ENCODE measurements at places on chromosomes 11 and 22.

DNA sequence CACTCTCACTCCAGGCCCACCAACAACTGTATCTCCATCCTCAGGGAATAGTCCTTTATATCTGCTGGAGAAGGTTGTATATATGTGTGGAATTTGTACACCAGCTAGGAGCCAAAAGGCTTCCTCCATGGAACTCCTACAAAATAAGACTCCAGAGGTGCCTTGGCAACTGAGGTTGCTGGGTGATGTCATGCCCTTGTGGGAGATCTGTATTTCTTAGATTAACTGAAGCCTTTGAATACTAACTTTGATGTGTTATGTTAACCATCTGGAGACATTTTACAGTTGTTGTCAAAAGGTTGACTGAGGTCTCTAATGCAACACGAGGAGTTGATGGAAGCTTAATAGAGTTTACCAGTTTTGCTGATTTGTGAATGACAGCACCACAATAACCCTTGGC lies 139.5 kb upstream of the TTC12 start:
- no peak for DNase-seq

DNA sequence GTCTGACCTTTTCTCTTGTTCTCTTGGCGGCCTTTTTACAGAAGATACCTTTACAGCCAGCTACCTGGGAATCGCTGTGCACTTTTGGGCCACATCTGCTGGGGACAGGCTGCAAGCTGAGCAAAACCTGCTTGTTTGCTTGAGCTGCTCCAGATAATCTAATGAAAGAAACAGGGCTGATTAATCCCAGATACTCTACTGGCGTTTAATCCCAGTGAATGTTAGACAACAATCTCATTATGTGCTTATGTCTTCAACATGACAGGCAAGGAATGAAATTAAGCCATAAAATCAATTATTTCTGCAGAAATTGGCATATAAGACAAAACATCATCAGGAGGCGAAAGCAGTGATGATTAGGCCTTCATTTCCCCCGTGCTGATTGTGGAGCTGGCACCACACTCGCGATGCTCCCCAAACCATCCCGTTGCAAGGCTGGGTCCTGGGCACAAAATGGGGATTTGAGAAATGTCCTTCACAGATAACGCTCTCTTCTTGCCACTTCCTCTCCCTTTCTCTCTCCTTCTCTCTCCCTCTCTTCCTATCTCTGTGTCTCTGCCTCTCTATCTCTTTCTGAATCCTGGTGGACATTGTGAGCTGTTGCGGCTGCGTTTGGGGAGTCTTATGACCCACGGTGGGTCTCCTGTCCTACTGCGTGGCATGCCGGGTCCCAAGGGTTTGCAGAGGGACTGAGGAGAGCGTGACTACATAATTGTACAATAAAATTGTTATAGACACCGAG lies 1053.8 kb downstream of the TBC1D22A start:
- no peak for DNase-seq

- DNase-seq: no peak
Observed at GRCh38 chr22:23220485-23221350, 40.4 kb downstream of the BCR start.

DNA sequence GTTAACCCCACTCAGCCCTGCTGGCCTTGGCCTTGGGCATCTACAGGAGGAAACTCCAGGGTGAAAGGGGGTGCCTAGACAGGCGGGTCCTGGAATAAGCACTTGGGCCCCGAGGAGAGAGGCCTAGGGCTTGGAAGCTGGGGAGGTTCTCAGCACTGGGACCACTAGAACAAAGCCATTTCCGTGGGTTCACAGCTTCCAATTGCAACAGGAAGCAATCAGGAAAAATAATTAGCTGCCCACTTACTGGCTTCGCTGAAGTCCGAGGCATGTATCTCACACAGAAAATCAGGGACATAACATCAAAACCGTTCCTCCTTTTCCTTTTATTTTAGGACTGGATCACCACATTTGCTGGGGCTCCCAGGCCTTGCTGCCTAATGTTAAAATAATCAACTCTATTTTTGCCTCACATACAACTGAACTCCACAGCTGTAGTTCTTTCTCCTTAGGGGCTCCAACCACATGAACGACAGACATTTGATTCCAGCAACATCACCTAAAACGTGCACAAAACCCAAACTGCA lies 161.1 kb upstream of the GRK3 start:
- DNase-seq: no peak

DNA sequence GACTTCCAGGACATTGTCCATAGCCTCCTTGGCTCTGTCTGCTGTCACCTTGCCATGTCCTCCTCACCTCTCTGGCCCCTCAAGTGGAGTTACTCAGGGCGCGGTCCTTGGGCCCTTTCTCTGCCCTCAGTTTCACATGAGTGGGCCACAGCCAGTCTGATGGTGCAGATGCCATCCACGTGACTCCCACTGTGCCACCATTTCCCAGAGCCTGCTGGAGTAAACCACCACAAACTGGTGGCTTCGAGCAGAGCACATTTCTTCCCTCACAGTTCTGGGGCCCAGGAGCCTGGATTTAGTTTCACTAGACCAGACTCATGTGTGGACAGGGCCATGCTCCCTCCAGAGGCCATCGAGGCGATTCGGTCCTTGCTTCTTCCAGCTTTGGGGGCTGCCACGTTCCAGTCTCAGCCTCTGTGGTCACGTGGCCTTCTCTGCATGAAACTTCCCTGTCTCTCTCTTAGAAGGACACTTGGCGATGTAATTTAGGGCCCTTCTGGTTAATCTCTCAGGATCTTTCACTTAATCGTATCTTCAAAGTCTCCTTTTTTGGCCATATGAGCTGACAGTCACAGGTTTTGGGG lies 14.6 kb downstream of the SMARCB1 start:
- peak; percentile 30 for DNase-seq

DNA sequence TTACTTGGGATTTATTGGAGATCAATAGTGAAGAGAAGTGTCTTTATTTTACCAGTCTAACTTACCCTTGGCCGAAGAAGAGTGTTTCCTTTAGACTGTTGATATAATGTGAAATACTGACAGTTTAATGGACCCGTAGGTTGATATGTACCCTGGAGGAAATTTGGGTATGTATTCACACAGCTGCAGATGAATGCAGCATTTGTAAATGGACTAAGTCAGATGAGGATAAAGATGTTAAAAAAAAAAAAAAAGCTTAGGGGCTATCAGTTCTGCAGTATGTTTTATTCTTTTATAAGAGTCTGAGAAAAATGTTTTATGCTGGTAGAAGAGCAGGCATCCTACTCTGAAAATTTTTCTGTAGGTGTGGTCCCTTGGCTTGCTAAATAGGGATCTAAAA lies 2.7 kb downstream of the REXO2 start:
- DNase-seq: no peak

- DNase-seq: no peak
Observed at GRCh38 chr11:44017443-44018126, 30.2 kb upstream of the ACCSL start.

- DNase-seq: no peak
Observed at GRCh38 chr11:103624708-103625623, 411.5 kb upstream of the DDI1 start.

- DNase-seq: no peak
Observed at GRCh38 chr11:7444091-7444981, 41.0 kb upstream of the OLFML1 start.

GRCh38 chr22:40462195-40462984 lies 92.0 kb downstream of the SGSM3 start:
- DNase-seq: no peak

DNA sequence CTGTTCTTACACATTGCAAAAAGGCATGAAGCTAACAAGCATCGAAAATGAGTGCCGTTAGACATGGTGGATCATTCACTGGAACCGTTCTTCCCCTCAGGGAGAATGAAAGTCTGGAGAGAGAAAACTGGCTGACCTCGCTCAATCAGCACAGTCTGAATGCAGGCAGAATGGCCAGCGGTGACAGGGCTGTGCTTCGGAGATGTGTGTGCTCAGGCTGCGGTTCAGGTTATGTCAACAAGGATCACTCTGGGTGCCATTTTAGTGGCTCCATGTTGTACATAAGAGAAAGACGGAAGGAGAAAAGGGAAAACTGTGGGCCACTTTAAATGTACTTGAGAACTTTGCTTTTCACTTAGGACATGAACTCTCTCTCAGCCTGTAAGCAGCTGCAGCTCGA lies 749.8 kb upstream of the ARHGAP42 start:
- peak; percentile 4 for DNase-seq

DNA sequence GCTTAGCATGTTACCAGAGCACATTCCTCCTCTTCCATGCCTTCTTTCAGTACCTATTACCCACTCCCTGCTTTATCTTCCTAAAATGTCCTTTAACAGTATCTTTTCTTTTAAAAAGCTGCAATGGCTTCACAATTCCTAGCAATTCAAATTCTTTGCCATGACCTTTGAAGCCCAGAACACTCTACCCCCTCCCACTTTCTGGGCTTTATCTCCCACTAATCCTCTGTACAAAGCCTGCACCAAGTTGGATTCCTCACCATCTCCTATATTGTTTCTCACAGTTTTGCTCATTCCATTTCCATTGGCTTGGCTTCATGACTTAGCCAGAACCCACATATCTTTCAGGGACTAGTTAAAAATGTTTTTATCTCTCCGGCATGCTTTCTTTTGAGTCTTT lies 80.9 kb downstream of the FAM76B start:
- no peak for DNase-seq

- DNase-seq: no peak
Observed at GRCh38 chr22:43476341-43476740, 64.5 kb downstream of the MPPED1 start.

DNA sequence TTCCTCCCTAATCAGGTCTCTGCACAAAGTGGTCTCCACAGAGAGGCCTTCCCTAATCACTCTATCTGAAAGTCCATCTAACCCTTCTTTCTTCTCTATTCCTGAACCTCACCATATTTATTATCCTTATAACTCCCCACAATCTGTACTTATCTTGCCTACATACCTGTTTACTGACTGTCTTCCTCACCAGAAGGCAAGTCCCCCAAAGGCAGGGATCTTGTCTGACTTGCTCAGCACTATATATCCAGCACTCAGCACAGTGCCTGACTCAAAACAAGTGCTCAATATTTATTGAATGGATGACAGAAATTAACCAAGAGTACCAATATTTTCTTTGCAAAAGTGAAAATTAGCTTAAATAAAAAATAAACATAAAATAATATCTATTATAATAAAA lies 5.5 kb downstream of the DCUN1D5 start:
- no peak for DNase-seq

- DNase-seq: no peak
Observed at GRCh38 chr22:38930512-38930911, 26.9 kb upstream of the APOBEC3A start.

DNA sequence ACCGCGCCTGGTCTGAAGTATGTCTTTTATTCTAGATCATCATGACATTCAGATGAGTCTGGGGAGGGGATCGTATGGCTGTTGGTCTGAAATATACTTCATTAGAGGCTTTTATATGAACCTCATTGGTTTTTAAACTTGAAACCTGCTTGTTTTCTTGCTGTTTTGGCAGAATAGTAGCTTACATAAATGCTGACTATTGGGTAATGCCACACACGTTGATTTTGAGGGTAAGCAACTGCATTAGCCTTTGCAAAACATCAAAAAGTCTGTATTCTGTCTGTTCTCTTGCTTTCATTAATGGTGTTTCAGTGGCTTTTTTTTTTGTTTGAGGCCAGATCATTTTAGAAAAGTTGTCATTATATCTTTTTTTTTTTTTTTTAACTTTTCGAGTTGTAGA lies 14.2 kb downstream of the PPME1 start:
- DNase-seq: no peak

GRCh38 chr11:23100726-23101125 lies 240.5 kb upstream of the CCDC179 start:
- DNase-seq: no peak

DNA sequence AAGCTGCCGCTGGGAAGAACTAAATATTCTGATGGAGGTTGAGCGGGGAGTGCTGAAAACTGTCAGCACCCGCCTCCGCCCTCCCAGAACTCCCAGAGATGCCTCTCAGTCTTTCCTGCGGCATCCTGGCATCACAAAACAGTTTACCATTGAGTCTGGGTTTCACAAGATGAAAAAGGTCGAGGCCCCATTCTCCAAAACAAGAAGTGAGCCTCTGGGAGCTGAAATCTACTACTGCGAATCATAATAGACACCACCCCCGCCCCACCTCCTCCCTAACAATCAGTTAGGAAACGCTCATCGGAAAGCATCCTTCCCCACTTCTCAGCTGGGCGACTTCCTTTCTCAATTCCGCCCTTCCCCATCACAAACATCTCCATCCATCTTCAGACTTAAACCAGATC lies 1.0 kb downstream of the SUN2 start:
- no peak for DNase-seq

DNA sequence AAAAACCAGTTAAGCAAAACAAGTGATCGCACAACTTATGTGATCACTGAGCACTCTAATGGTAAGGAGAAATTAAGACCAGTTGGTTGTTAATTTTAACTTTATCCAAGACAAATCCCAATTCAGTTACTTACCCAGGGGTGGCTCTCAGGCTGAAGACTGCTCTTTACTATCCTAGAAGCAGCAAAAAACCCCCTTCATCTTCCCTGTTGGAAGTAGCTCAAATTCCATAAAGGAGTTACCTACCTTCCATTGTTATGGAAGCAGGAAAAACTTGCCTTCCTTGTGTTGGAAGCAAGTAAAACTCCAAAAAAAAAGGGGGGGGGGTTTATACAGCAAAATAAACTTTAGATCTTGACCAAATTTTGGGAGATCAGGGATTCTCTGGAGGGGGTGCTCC lies 5.2 kb upstream of the MRPL16 start:
- no peak for DNase-seq

DNA sequence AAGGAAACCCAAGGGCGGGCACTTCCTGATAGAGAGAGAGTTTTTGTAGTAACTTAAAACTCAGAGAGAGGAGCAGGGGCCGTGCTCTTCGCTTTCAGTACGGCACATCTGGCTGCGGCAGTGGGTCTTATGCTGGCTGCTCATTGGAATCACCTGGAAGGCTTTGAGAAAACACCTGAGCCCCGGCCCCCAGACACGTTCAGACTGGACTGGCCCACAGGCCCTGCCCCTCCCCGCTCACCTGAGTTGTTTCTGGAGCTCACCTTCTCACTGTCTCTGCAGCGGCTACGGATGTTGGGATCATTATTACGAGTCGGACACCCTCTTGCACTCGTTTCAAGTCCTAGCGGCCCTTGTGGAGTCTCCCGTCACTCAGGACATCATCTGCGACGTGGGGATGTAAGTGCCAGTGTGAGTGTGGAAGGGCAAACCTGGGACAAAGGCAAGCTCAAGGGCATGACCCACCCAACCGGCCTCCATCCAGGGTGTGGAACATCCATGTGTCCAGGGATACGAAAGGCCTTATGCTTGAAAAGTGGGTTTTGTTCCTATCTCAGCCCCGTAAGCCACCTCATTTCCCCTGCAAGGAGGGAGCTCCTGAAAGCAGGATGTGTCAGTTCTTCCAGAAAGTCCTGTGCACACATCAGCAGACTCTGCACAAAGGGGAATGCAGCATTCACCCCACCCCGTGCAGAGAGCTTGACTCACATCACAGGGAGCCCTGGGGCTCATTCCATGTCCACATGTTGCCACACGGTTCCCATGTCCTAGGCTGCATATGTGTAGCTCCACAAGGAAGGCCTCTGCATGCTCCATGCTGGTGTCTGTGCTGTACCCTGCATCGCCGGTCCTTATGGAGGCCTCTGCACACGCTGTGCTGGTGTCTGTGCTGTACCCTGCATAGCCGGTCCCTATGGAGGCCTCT lies 5.4 kb downstream of the NADSYN1 start:
- no peak for DNase-seq
